CD4-positive, alpha-beta T cell treated with Interleukin-21 for 1 hour (primary cell): ENCODE measurements at places on chromosomes 12 and 14.

GRCh38 chr14:81336009-81336408, 64.1 kb downstream of the STON2 start:
- DNase-seq: no peak

DNA sequence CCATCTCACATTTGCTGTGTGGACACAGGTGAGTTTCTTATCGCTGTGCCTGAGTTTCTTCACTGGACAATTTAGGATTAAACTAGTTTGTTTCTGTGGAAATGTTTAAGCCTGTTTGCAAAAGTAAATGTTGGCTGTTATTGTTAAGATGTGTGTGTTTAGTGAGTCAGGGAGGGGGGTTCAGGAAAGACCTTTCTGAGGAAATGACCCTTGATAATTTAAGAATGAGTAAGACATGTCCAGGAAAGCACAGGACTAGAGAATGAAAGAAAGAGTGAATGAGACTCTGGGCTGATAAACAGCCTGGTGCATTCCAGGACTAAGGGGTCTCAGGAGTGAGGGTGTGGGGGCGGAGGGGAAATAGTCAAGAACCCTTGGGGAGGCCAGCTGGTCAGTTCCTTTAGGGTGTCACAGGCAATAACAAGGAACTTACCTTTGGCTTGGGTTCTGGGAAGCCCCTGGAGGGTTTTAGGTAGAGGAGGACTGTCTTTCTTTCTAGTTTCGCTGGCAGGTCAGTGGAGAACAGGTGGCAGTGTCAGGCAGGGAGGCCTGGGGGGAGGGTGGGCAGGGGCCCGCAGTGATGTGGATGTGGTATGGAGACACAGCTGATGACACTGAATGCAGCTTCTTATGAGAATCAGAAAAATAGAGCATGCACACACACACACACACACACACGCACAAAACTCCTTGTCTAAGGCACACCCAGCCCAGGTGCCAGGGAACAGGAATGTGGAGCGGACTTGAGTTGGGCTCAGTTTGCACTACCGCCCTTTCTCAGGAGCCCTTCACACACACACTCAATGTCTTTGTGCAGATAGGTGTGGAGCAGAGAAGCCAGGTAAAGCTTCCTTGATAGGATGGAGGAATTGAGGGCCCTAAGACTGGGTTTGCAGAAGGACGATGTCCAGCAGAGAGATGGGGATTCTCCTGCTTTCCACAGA, 1005.5 kb downstream of the VRK1 start:
- DNase-seq: no peak

DNA sequence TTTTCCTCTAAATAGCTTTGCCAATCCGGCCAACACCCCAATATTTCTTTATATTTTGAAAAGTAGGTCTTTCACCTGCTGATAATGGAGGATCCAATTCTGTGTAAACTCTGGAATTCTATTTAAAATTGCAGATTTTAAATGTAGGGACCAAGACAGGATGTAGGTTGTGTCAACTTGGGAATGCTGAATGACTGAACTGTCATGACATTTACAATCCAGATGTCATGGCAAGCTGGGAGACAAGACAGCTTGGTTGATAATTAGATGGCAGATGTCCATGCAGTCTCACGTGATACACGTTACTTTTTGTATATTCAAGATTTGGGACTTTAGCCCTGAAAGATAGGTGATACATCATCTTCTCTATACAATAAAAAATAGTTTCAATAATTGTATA, 477.2 kb downstream of the DIO2 start:
- DNase-seq: no peak

GRCh38 chr12:31226639-31227038, 99.3 kb downstream of the SINHCAF start:
- DNase-seq: no peak

DNA sequence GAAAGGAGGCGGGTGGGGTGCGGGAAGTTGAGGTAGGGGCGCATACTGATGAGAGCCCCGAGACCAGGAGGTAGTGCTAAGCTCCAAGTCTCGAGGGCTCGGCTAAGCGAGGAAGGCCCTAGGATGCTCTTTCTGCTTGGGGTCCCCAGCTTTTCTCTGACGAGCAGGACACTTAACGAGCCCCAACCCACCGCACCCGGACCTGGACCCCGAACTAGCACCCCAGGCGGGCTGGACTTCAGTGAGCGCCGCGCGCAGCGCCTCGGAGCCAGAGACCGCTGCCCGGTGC, 4.7 kb upstream of the C1QL4 start:
- DNase-seq: no peak

DNA sequence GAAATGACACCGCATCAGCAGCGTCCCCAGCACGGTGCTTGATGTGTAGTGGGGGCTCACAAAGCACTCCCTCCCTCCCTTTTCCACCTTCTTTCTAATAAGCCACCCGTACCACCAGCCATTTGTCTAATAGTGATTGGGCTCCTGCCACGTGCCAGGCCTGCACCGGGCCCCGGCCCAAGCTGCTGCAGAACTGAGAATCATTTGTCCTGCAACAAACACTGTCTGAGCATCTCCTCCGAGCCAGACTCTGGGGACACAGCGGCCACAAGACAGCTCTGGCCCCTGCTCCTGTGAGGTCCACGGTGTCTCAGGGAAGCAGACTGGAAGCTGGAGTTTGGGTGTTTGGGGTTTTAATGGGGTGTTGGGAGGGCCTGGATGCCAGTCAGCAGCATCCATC, 43.9 kb downstream of the MVK start:
- DNase-seq: no peak

GRCh38 chr12:118436002-118436730, 59.8 kb downstream of the SUDS3 start:
- DNase-seq: no peak

GRCh38 chr12:3427956-3428355, 63.0 kb upstream of the PRMT8 start:
- DNase-seq: no peak

DNA sequence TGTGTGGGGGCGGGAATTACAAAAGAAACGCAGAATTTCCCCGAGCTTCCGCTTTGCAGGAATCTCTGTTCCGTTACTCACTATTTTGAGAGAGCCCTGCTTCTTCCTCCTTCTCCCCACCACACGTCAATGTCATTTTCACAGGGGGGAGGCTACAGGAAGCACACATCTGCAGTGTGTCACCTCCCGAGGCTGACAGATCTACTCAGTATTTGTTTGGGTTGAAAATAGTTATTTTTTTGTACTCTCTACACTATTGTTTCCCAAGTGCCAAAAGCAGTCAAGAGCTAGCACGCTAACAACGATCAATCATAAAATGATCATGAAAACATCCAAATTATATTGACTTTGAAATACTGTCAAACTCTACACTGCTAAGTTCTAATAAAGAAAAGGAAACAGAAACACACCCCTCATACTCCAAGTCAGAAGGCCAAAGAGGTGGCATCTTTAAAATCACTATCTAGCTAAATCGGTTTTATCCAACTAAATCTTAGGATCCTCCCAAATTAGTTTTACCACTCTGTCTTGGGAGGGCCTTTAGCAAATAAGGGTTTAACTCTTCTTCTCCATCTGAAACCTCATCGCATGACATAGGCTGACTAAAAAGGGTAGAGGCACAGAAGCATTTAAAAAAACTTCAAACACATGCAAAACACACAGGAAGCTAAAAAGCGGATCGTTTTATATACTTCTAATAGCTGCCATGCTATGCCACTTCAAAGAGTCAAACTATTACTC, 51.8 kb downstream of the FOXN3 start:
- DNase-seq: peak; percentile 67

- no peak for DNase-seq
Measured at GRCh38 chr14:34436118-34436905, 25.7 kb downstream of the SPTSSA start.

- no peak for DNase-seq
Measured at GRCh38 chr14:105325716-105326567, 11.4 kb downstream of the PACS2 start.

DNA sequence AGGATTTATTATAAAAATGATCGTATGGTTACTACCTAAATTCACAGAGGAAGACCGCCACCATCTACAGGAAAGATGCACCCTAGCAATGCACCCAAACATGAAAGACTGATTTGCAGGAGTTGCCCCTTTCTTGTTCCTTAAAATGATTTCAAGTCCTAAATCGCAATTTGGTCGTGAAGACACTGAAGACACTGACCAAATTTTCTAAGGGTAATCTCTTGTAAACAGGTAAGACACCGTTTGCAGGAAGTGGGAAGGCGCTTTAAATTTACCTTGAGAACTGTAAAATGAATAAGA, 1.0 kb downstream of the SOS2 start:
- DNase-seq: no peak

- no peak for DNase-seq
Measured at GRCh38 chr12:122849352-122850047, 14.2 kb downstream of the HIP1R start.

DNA sequence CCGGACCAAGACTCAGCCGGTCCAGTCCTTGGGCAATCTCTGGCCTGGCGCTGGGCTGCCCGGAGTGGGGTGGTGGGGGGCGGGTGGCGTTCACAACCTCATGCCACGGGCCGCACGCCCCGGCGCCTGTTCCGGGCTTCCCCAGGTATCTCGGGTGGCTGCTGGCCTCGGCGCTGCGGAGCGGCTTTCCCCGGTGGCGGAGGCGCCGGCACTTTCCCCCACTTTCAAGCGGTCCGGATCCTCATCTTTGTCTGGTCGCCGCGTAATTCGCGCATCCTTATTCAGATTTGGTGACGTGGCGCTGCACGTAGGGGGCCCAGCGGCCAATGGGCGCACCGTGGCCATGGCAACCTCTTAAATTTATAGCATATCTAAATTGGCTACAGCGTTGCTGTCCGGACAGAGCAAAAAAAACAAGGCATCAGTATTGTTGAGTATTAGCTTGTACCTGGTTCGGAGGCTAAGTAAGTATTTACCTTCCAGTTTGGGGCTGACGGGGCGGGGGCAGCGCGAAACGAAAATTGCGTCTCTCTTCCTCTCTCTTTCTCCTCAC, at the start of gene LHX5:
Gene LHX5, minus strand, starts transcription at position 253 of the 553 bp plus-strand sequence. CDS start 373 bp downstream, outside the sequence.
- DNase-seq: no peak

DNA sequence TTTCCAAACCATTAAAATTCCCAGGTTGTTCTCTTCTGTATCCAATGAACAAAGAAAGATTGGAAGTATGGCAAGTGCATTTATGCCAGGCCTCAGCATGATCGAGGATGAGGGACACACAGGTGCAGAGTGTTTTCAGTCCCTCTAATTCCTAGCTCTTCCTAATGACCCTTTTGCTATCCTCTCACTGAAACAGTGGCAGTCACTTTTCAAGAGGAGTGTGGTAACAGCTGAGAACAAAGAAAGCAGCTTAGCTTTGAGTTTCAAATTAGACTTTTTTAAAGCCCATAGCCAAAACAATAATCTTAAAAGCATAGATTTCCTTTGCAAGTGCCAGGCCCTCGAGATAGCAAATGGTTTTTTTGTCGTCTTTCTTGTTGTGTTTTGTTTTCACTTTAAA, 110.8 kb downstream of the KCNH5 start:
- DNase-seq: no peak
